ENCODE measurements at places on chromosomes 2 and 18.

DNA sequence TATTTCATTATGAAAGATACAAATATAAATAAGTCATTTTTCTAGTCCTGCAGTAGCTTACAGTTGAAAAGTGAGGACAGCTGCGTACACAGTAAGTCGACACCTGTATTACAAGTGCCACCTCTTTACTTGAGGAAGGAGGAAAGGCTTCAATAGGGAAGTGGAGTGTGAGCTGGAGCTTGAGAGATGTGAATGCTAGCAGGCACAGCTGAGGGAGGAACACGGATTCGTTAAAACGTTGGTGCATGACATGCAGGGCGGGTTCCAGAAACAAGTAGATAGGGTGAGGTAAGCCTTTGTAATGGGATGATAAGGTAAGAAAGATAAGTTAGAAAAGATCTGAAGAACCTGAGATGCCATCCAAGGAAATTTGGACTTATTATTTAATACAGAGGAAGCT, 98.1 kb upstream of the CSRNP3 start:
- no peak for DNase-seq

- DNase-seq: no peak
Observed at GRCh38 chr2:172664766-172665165, 70.9 kb upstream of the RAPGEF4 start.

DNA sequence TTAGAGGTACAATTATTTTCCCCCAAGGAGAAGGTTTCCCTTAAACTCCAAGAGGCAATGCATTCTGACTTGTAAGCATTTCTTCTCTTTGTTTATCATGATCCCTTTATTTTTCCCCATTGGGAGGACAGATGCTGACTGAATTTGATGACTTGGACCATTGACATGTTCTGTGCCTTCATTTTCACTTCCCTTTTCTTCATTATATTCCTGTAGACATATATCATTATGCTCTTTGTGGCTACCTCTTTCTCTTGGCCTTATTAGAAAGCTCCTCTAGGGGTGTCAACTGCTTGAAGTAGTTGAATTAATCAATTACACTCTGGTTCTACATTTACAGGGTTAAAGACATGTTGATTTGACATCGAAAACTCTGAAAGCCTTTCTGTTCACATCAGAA, 330.0 kb upstream of the DCC start:
- DNase-seq: no peak

- DNase-seq: no peak
Observed at GRCh38 chr2:45000921-45001868, 8.1 kb downstream of the SIX2 start.

- DNase-seq: no peak
Observed at GRCh38 chr2:8120506-8120860, 561.4 kb upstream of the ID2 start.

- DNase-seq: no peak
Observed at GRCh38 chr2:109213646-109214433, 84.8 kb downstream of the SH3RF3 start.

GRCh38 chr2:55419233-55419678, 400 bp downstream of the CCDC88A start:
- peak; percentile 20 for DNase-seq

DNA sequence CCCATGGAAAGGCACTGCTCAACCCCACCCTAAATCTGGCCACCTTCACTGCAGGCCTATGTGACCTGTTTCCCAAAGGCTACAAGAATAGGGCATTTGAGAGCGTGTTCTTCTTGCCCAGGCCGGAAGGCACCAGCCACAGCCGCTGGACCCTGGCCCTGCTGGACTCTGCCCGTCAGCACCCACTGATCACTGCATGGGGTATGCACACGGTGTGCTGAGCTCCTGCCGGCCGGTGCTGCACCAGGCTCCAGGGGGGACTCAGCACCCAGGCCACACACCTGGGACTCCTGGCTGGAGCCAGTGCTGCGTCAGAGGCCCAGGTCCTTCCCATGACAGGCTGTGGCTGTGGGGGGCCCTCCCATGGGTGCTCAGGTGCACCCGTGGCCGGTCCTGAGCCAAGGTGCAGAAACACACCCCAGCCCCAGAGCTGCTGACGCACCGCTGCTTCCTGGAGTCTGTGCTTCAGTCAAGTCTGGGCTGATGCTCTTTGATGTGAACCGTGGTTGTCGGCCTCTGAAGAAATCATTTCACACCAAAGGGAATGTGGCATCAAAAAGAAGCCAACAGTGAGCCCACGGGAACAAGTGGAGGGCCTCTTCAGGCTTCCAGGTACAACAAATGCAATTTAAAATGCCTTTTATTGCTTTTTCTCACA, 6.5 kb downstream of the KCNG2 start:
- no peak for DNase-seq

DNA sequence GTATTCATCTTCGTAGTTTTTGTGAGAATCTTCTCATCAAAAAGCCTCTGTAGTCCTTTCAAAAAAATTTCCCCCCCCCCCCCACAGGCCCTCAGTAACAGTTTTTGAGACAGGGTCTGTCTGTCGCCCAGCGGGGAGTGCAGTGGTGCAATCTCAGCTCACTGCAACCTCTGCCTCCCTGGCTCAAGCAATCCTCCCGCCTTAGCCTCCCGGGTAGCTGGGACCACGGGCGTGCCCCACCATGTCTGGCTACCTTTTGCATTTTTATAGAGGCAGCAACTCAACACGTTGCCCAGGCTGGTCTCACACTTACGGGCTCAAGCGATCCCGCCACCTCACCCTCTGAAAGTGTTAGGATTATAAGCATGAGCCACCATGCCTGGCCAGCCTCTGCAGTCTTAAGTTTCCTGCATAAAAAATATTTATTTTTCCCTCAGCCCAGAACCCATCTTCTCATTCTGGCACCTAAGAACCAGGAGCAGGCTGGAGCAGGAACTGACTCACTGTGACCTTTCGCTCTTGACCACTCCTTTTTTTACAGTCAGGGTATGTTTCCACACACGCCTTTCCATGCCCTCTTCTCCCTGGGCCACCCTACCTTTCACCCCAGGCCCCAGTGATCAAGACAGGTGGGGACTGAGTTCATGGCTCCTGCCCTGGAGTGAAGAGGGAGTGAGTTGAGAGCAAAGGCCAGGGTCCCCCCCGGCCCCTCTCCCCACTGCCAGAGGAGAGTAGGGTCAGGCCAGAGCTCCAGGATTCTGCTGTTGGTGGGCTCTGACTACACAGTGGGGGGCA, 32.5 kb upstream of the NT5DC4 start:
- DNase-seq: no peak

GRCh38 chr2:236934166-236934565, 151.5 kb upstream of the COPS8 start:
- DNase-seq: no peak

DNA sequence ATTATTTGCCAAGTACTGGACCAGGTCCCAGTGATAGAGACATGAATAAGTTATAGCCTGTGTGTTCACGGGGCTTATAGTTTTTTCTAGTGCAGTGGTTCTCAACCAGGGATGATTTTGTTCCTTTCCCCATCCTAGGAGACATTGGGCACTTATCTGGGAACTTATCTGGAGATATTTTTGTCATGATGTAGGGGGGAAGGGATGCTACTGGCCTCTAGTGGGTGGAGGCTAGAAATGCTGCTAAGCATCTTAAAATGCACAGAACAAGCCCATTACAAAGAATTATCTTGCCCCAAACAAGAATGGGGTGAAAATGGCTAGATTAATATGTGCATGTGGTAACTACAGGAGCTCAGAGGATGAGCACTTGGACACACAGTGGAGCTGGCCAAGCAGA, 75.2 kb downstream of the KLHL29 start:
- DNase-seq: no peak

DNA sequence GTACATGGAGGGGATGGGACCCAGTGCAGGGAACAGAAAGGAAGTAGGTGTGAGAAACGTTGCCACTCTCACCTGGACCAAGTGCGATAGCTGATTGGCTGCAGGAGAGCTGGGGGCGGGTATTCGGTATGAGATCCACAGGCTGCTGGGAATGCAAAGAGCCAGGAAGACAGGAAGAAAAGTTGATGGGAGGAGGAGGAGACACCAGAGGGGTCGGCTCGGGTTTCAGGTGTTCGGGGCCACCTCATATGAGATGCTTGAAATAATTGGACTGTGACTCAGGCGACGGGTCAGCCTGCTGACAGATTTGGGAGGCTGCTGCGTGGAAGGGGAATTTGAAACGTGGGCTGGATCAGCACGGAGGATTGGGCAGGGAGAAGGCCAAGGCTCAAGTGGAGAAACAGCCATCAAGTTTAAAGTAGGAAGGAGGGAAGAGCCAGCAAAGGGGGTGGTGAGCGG, 65.1 kb downstream of the MRPS9 start:
- peak; percentile 32 for DNase-seq

DNA sequence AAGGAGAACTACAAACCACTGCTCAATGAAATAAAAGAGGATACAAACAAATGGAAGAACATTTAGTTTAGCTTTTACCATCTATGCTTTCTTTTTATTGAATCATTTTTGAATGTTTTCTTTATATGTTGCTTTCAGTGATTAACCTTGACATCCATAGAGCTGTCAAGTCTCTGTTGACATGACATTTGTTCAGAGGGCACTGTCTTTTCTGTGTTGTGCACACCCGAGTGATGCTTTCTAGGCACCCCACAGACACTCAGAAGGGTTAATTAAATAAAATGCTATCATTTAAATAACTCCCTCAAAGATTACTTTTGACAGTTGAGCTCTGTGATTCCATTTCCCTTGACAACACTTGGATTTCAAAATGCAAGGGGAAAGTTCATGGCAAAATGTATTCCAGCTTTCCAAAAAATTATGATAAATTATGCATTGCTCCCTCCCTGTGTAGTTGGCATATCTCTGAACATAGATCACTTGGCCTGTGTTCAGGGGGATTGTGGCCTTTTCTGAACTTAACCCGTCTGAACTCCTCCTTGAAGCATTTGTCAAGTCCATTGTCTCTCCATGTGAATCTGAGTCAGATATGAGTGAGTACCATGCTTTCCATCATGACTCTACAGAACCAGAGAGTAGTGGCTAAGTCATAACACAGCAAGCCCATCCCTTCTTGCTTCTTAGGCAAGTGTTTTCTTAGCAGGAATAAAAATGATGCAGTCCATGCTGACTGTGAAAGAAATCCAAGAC, 372.6 kb downstream of the RPRM start:
- DNase-seq: no peak

DNA sequence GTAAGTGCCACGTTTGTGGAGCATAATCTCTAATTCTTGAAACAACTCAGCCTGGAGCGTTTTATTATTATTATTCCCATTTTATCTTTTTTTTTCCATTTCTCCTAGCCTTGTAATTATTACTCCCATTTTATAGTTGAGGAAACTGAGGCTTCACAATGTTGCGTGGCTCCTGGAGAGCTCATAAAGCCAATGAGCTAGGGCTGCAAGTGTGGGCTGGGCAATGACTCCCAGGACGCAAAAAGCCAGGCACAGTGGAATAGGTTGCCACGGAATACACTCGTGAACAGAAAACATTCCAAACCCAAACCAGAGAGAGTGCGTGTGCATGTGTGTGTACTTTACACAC, 13.5 kb upstream of the KLF11 start:
- DNase-seq: no peak

- no peak for DNase-seq
Observed at GRCh38 chr2:139020287-139020686, 240.1 kb upstream of the NXPH2 start.

- DNase-seq: no peak
Observed at GRCh38 chr18:73531601-73532000, 616.0 kb downstream of the FBXO15 start.
